ENCODE measurements at places on chromosomes 1 and 21.

DNA sequence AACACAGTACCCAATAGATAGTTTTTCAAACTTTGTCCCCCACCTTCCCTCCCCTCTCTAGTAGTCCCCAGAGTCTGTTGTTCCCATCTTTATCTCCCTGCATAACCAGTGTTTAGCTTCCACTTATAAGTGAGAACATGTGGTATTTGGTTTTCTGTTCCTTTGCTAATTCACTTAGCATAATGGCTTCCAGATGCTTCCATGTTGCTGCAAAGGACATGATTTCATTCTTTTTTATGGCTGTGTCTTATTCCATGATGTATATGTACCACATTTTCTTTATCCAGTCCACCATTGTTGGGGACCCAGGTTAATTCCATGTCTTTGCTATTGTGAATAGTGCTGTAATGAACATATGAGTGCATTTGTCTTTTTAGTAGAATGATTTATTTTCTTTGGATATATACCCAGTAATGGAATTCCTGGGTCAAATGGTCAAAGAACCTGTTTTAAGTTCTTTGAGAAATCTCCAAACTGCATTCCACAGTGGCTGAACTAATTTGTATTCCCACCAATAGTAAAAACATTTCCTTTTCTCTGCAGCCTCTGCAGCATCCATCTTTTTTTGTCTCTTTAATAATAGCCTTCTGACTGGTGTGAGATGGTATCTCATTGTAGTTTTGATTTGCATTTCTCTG, 126.0 kb downstream of the AK5 start:
- no peaks in the 10 kb centered on the region for H3K27me3 ChIP-seq
- H3K36me3 ChIP-seq = no peaks in the 10 kb centered on the region
- H3K27ac ChIP-seq = no peak overlapping the region

DNA sequence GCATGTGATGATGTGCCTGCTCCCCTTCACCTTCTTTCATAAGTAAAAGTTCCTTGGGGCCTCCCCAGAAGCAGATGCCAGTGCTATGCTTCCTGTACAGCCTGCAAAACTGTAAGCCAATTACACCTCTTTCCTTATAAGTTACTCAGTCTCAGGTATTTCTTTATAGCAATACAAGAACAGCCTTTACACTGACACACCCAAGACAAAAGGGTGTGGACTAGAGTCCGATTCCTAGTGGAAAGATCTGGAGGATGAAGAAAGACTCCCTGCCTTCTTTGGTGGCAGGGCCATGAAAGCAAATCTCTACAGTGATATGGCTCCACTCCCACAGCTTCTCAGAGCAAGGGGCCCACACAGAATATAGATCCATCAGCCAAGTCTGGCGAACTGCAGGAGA, 209.7 kb upstream of the ST6GALNAC5 start:
- DNase-seq = no peak
- no peaks in the 10 kb centered on the region for H3K4me1 ChIP-seq
- H3K36me3 ChIP-seq = no peaks in the 10 kb centered on the region
- H3K27me3 ChIP-seq = no peaks in the 10 kb centered on the region
- H3K4me3 ChIP-seq = no peak overlapping the region

DNA sequence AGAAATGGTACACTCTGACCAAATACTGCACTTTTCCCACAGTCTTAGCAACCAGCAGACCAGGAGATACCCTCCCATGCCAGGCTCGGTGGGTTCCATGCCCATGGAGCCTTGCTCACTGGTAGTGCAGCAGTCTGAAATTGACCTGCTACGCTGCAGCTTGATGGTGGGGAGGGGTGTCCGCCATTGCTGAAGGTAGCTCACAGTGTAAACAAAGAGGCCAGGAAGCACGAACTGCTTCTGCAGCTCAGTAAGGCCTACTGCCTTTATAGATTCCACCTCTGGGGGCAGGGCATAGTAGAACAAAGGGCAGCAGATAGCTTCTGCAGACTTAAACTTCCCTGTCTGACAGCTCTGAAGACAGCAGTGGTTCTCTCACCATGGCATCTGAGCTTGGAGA, 12.3 kb upstream of the IFI44L start:
- no peak for DNase-seq
- no peaks in the 10 kb centered on the region for H3K4me1 ChIP-seq
- no peak overlapping the region for H3K4me3 ChIP-seq
- H3K36me3 ChIP-seq = no peaks in the 10 kb centered on the region
- no peak overlapping the region for H3K27ac ChIP-seq

DNA sequence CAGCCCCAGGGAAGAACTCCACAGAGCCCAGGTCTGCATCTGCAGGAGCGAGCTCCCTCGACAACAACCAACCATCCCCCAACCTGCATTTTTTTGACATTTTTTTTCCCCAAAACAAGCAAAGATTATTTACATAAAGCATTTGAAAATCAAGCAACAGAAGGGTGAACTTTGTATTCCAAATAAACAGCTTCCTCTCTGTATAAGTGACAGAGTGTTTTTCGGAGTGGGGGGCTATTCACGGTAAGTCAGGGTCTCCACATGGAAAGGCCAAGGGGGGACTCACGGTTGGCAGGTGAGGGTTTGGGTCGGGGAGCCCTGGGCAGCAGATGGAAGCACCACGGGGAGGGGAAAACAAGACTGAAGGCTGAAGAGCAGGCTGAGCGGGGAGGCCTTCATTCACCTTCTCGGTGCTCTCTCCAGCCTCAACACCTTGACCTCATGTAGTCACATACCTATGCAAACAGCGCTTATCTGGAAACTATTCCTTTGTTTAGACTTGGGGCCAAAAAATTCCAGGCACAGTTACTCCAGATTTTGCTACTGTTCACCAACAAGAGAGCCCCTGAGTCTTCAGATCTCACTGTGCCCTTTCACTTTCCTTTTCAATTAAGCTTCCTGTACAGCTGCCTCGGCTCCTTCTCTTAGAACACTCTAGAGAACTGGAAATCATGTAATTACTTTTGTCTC, 27.6 kb downstream of the C2CD2 start:
- no peaks in the 10 kb centered on the region for H3K36me3 ChIP-seq
- H3K27me3 ChIP-seq = no peaks in the 10 kb centered on the region
- no peak for DNase-seq

DNA sequence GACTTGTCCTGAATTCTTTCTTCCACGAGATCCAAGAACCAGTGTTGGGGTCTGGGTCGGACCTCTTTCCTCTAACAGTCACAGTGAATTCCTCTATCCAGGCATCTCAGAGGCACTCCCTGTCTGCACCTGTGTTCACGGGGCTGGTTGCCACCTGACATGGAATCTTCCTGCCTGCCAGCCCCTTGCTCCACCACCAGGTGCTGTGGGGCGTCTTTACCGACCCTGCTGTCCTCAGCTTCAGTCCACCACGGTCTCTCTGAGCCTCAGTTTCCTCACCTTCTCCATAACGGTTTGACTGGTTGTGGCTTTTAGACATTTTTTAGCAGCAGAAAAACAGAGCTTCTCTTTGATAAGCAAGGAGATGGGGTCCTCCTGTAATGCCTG, 62.7 kb downstream of the SDC3 start:
- H3K36me3 ChIP-seq = no peaks in the 10 kb centered on the region
- H3K27me3 ChIP-seq = peaks cover 59% of the 10 kb centered on the region
- H3K27ac ChIP-seq = no peak overlapping the region
- no peak for DNase-seq
- H3K4me1 ChIP-seq = no peaks in the 10 kb centered on the region
- no peak overlapping the region for H3K4me3 ChIP-seq

- no peaks in the 10 kb centered on the region for H3K4me1 ChIP-seq
- H3K27ac ChIP-seq = no peak overlapping the region
- H3K4me3 ChIP-seq = no peak overlapping the region
- H3K27me3 ChIP-seq = peaks cover 2% of the 10 kb centered on the region
- DNase-seq = no peak
These were observed 19.5 kb upstream of the ZFYVE9 start for GRCh38 chr1:52122384-52122783.
